ENCODE measurements at places on chromosomes 1 and 21. TPM values are rescaled to one million over a fixed set of nuclear protein-coding genes. Genes with fewer than 3 reads are reported as not detected.
A peak's percentile ranks its signal among the peaks of the same experiment; 100 is the strongest.

GRCh38 chr1:19481826-19482398 is 3.4 kb downstream of the CAPZB start:
- H3K4me3 ChIP-seq: peak overlapping the region; percentile 21
- H3K36me3 ChIP-seq: peaks cover 7% of the 10 kb centered on the region
- no peaks in the 10 kb centered on the region for H3K27me3 ChIP-seq
- DNase-seq: no peak

Gene ROR1
- total RNA-seq: 131 TPM

Gene C8B
- not detected for total RNA-seq

- H3K27me3 ChIP-seq: no peaks in the 10 kb centered on the region
- no peak overlapping the region for H3K4me3 ChIP-seq
- no peak overlapping the region for H3K27ac ChIP-seq
- no peaks in the 10 kb centered on the region for H3K4me1 ChIP-seq
- peaks cover 1% of the 10 kb centered on the region for H3K36me3 ChIP-seq
These were observed 402.5 kb downstream of the HHAT start for GRCh38 chr1:210731193-210731592.

Gene S100A11
- total RNA-seq: 741 TPM

Gene KRTAP19-8
- total RNA-seq: not detected

- H3K27me3 ChIP-seq: no peaks in the 10 kb centered on the region
- peaks cover 12% of the 10 kb centered on the region for H3K4me1 ChIP-seq
- H3K36me3 ChIP-seq: no peaks in the 10 kb centered on the region
- no peak for DNase-seq
- H3K27ac ChIP-seq: no peak overlapping the region
These were observed 40.4 kb downstream of the LIN9 start for GRCh38 chr1:226268421-226269124.

- peaks cover 18% of the 10 kb centered on the region for H3K4me1 ChIP-seq
- no peaks in the 10 kb centered on the region for H3K27me3 ChIP-seq
- H3K27ac ChIP-seq: peak overlapping the region; percentile 45
- H3K4me3 ChIP-seq: no peak overlapping the region
These were observed 26.8 kb downstream of the MAP7D1 start for GRCh38 chr1:36182734-36183133.
